Pulmonary artery endothelial cell (primary cell): ENCODE measurements at places on chromosomes 7 and 10.

DNA sequence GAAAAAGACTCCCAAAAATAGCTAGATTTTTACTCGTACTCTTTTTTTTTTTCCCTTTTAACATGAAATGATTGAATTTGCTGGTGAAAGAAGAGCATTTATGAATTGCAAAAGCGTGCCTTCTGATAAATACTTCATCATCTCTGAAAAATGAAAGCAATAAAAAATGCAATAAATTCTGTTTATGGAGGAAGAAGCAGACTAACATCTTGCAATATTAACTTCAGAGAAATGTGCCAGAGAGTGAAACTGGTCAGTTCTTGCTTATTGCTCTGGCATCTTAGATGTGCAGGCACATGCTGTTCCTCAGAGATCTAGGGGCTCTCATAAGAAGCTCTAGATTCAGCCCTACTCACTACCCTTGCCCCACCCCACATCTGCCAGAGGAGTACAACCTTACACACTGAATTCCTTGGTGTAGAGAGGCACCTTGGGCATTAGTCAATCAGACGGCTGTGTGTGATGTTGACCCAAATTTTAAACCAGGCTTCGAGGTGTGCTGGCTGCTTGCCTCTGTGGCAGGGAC lies 891.1 kb upstream of the GHITM start:
- DNase-seq, result no peak

- DNase-seq, result no peak
Measured at GRCh38 chr7:66517212-66517909, 111.3 kb upstream of the KCTD7 start.

DNA sequence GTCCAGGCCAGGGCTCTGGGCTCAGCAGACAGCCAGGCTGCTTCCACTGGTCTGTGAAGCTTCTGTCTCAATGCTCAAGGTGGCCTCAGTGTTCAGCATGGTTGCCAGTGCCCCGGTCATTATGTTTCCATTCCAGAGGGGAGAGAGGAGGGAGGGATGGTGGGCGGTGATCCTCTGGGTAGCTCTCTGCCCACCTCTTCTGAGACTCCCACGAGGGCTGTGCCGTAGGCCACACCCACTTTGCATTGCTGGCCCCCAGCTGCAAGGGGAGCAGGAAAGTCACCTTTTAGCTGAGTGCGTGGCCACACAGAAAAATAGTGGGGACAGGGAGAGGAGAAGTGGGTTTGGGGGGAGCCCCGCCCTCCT lies 42.5 kb downstream of the FOXK1 start:
- DNase-seq, result no peak

GRCh38 chr7:70040970-70041766 lies 442.9 kb downstream of the AUTS2 start:
- DNase-seq, result no peak

- no peak for DNase-seq
Measured at GRCh38 chr10:95606922-95607321, 45.8 kb upstream of the SORBS1 start.

- DNase-seq, result no peak
Measured at GRCh38 chr10:28367929-28368484, 65.1 kb upstream of the MPP7 start.

GRCh38 chr10:125611756-125612155 lies 71.2 kb downstream of the TEX36 start:
- no peak for DNase-seq

- no peak for DNase-seq
Measured at GRCh38 chr10:8894148-8894547, 839.7 kb downstream of the GATA3 start.

DNA sequence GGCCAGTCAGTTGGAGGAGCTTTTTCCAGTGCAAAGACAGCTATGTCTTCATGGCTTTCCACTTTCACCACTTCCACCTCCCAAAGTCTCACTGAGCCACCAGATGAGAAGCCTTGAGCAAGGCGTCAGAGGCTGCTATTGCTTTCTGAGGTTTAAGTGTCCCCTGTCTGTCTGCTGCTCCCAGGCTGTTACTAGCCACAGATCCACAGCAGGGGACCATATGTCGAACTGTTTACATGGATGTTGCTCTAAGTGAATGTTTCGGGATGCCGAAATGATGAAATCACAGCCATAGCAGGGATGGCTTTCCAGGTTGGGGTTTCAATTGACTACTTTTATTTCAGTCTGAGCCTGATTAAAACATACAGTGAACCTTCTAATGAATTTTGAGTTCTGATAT lies 88.5 kb downstream of the AVL9 start:
- DNase-seq, result no peak

- DNase-seq, result no peak
Measured at GRCh38 chr10:116171505-116171904, 101.5 kb downstream of the GFRA1 start.

- DNase-seq, result no peak
Measured at GRCh38 chr10:46787321-46787615, 124.0 kb upstream of the PTPN20 start.

DNA sequence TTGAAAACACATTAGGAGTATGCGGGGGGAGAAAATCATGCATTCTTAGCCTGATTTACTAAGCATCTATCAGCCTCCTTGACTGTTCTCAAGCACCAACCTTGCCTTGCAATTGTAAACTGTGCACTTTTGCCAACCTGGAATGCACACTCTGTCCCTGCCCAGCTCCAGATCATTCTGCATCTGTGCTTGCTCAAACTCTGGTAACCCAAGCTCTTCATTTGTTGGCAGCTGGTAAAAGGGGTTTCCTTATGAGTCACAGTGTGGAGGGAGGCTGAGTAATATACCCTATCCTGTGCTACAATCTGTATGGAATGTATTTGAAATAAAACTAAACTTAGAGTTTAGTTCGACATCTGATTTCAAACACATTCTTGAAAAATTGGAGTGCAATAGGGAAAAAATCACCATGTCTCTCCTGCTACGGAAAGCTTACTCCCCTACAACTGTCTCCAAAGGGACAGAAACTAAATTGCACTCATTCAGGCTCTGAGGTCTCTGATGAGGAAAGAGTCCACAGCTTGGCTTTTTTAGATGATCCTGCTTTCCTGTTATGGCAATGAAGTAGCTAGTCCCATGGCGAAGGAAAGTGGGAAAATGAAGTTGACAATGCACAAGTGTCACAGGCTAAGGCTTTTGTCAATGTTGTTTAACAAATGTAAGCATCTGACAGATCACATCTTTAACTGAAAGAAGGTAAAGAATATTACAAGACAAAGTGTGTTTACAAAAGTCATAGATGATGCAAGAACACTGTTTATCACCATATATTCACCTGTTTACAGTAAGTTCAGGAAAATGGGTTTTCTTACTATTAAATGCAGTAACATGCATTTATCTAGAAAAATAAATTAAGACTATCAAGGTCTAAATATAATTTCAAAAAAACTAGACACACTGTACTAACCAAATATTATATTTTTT lies 61.9 kb downstream of the TES start:
- DNase-seq, result peak; percentile 85

DNA sequence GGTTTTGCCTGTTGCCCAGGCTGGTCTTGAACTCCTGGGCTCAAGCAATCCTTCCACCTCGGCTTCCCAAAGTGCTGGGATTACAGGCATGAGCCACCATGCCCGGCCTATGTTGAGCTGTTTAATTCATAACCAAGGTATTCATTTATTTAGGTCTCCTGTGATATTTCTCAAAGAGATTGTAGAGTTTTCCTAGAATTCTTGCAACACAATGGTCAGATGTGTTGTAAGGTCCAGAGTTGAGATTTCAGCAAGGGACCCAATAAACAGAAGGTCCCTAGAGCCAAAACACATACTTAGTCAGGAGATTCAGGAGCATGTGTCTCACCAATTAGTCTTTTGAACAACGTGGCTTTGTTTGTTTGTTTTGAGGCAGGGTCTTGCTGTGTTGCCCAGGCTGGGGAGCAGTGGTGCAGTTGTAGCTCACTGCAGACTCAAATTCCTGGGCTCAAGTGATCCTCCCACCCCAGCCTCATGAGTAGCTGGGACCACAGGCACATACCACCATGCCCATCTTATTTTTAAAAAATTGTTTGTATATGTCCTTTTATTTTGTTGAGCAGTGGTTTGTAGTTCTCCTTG lies 321.3 kb upstream of the GALNT17 start:
- DNase-seq, result no peak

- no peak for DNase-seq
Measured at GRCh38 chr7:100130608-100131453, 4.1 kb downstream of the MBLAC1 start.

- no peak for DNase-seq
Measured at GRCh38 chr10:7488418-7488829, 77.6 kb upstream of the SFMBT2 start.

- peak; percentile 92 for DNase-seq
Measured at GRCh38 chr7:96388620-96389383, 66.9 kb upstream of the SLC25A13 start.

- no peak for DNase-seq
Measured at GRCh38 chr7:102167254-102167653, 119.4 kb upstream of the SH2B2 start.

- no peak for DNase-seq
Measured at GRCh38 chr7:23012186-23012585, 1.7 kb downstream of the HYCC1 start.

DNA sequence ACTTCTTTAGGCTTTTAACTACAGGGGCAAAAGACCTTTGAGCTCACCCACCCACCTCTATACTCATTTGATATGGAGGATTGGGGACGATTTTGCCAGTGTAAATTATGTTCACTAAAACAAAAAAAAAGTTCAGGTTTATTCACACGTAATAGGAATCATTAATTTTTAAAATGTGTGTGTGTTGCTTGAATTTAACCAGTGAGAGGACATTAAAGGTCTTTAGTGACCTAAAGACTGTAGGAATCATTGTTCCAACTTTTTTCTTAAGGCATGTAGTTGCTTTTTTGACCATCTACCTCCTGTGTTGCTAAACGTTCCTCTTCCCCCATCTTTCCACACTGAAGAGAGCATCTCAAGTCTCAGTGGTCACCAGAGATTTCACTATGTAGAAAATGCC lies 1.1 kb downstream of the SSBP1 start:
- DNase-seq, result no peak

- DNase-seq, result no peak
Measured at GRCh38 chr7:108167460-108167859, 37.3 kb upstream of the LAMB4 start.

DNA sequence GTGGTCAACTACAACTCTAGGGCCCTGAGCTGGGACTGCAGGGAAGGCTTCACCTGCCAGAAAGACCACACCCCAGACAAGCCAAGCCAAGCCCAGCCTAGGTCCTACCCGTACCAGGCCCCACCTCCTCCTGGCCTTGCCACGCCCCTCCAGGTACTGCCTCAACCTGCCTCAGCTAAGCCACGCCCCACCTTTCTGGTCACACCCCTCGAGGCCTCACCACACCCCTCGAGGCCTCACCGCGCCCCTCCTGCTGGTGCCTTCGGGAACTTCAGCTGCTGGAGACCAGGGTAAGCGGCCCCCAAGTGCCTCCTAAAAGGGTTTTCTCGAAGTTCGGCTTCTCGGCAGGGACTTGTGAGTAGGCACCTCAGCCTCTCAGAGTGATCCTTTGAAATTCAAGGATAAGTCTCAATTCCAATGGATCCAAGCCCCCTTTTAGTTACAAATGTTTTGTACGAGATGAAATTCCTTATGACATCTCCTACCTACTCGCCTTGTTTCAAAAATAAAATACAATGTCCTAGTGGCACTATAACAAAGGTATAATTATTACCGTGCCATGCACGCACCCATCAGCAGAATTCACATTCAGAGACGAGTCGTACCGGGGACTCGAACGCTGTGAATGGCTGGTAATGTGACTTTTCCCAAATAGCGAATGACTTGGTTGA lies 171.2 kb downstream of the ARHGAP21 start:
- no peak for DNase-seq

DNA sequence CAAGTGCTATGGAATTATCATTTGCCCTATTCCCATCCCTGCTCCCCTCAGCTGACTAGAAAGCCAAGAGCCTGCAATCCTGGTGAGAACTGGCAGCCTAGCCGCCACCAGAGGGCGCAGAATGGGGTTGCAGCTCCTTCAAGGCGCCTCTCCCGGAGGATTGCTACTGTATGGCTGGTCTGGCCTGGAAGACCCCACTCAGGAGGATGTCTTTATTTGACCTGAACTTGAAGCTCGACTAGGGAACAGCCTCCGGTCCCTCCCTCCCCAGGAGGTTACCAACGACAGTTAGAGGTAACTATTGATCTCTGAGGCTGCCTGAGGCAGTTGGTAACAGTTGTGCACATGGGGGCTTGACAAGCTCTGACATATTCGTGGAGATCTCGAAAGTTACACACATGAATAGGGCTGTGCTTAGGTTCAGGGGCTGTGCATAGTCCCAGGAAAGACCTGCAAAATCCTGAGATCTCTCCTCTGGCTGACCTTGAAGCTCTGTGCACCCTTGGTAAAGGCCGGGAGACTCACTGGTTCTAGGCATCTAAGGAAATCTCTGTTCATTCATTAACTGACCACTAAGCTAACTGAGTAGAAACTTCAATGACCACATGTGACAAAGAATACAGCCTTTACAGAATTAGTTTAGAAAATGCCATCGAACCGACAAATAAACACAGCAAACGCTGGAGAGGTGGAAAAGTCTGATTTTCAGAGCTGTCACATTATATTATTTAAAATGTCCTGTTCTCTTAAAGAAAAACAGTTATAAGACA lies 65.7 kb downstream of the TSPAN12 start:
- peak; percentile 37 for DNase-seq

GRCh38 chr7:81929386-81929785 lies 159.5 kb upstream of the HGF start:
- no peak for DNase-seq

DNA sequence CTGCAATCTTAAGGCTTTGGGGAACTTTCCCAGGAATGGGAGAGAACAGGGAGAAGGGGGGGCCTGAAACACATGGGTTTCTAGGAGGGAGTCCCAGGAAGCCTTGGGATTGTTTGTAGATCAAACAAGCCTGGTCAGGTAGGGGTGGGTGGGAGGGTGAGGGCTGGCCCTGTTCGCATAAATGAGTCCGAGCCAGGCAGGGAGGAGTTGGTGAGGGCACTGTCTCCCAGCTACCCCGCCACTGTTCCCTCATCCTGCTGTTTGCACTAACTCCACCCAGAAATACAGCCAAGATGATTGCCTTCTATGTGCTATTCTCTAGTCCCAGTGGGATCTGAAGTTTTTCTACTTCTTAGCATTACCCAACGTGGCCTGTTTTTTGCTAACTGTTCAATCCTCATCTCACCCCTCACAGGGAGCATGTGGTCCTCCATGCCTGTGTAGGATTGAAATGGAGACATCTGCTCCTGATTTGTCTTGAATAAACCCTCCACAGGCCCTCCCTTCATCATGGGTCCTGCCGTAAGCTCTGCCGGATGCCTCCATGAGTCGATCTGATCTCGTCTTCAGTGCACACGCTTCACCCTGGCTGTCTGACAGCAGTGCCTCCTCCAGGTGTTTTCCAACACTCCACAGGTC lies 257.0 kb downstream of the COBL start:
- no peak for DNase-seq

GRCh38 chr7:101870361-101871062 lies 53.1 kb downstream of the CUX1 start:
- no peak for DNase-seq

- no peak for DNase-seq
Measured at GRCh38 chr10:5835446-5836095, 22.3 kb upstream of the GDI2 start.

GRCh38 chr10:119131512-119132240 lies 27.8 kb downstream of the DENND10 start:
- no peak for DNase-seq
